ENCODE measurements at places on chromosomes 12 and 14.

DNA sequence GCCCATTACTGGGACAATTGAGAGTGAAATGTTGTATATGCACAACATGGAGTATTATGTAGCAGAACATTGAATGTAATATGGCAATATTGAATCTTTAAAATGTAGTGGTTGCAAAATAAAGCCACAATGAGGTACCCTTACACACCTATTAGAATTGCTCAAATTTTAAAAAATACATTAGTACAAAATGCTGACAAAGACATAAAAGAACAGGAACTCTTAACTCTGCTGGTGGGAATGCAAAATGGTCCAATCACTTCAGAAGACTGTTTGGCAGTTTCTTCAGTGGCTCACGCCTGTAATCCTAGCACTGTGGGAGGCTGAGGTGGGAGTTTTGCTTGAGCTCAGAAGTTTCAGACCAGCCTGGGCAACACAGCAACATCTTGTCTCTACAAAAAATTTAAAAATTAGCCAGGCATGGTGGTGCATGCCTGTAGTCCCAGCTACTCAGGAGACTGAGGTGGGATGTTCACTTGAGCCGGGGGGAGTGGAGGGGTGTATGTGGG, 6.8 kb upstream of the NAP1L1 start:
- DNase-seq, result no peak

DNA sequence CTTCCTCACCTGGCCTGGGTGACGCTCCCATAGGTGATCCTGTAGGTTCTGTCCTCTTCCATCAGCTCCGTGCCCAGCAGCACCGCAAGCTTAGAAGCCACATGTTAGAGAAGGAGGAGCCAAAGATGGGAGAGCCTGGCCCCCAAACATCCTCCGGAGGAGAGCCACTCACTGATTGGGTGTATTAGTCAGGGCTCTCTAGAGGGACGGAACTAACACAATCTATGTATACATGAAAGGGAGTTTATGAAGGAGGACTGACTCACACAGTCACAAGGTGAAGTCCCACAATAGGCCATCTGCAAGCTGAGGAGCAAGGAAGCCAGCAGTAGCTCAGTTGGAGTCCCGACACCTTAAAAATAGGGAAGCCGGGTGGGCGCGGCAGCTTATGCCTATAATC, 1273.1 kb upstream of the TMEM132C start:
- DNase-seq, result no peak

DNA sequence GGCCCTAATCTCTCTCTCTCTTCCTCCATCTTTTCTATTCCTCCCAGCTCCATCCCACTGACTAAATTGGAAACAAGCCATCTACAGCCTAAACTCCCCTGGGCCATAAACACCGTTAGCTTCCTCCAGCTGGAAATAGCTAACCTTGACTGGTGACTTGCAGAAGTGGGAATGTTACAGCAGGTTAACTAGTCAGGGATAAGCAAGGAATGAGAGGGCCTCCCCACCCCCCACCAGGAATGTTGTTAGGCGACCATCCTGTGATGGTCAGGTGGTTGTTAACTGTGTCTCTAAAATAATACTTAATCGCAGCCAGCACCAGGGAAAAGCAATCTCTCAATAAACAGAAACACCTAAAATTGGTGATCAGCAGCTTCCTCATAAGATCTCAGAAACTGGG, 40.8 kb downstream of the MIS18BP1 start:
- DNase-seq, result no peak

GRCh38 chr12:5656836-5657235, 224.9 kb downstream of the NTF3 start:
- no peak for DNase-seq

DNA sequence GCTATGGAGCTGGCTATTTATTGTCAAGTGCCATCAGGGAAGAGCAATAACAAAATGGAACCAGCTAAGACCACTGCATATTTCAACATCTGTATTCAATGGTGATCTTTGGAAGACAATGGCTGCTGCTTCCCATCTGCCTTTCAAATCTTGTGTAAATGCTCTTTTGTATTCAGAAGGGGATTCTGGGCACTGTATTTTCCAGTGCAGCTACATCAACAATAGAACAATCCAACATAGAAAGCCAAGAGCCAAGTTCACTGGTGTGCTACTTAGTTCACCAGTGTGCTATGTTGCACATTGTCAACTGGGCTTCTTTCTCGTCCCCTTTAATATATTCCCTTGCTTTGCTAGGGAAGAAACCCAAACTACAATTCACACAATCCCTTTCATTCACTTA, 128.8 kb upstream of the OR4E1 start:
- DNase-seq, result no peak

DNA sequence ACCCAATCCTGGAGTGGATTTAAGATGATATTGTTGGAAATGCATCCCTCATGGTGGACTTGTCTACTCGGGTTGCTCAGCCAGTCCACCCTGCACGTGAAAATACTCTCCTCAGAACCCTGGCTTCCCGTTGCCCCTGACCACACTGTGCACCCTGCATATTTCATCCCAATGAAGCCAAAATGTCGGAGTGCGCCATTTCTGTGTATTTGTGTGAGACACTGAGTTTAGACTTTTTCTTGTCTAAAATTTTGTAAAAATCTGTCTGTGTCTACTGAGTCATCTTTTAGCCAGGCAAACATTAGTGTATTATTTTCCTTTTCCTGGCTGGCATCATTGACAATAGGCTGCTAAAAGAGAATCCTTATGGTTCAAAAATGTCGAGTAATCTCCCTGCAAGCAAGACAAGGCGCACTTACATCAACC, 485 bp upstream of the PNMA1 start:
- DNase-seq, result no peak

DNA sequence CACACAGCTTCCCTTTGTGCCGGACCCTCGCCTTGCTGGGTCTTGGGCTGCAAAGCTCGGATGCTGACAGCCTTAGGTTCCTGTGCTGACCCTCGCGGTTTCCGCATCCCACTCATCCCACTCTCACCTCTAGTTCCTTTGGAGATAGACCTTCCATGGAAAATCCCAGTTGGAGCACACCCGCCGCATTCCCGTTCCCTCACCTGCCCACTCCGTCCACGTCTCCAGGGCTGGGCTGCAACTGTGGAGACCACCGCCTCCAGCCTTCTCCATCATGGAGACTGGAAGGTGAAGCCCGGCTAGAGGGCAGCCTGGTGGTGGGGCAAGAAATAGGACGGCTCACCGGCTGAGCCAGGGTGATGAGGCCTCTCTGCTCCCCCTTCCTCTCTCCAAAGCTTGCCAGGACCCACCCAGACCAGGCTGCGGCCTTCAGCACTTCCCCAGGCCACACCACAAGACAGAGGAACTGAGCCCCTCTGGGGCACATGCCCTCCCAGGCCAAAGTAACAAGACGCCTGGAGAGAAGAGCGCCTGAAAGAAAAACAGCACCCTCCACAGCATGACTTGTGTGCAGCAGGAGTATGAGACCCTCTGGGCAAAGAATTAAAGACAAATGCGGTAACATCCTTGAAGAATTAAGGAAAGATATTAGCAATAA, 15.0 kb downstream of the TMEM121 start:
- DNase-seq, result no peak

DNA sequence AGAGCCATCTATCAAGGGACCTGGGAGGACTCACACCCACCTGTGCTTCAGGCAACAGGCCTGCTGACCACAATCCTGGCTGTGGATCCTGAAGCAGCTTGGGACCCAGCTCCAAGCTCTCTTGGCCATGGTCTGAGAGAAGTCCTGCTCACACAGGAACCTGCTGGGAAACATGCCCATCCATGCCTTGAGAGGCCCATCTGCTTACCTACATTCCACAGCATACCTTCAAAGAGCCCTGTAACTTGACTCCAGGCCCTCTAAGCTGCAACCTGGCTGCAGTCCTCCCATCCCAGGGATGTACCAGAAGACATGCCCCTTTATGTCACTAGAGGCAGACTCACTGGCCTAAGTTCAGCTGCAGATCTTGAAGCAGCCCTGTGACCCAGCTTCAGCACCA, 61.7 kb upstream of the AMIGO2 start:
- DNase-seq, result no peak

All from CMK (cell line).